ENCODE measurements at places on chromosomes 4 and X.

GRCh38 chrX:37926700-37927099 lies 79.3 kb upstream of the DYNLT3 start:
- no peak for DNase-seq

GRCh38 chr4:19063662-19064061 lies 1042.1 kb upstream of the LCORL start:
- no peak for DNase-seq

DNA sequence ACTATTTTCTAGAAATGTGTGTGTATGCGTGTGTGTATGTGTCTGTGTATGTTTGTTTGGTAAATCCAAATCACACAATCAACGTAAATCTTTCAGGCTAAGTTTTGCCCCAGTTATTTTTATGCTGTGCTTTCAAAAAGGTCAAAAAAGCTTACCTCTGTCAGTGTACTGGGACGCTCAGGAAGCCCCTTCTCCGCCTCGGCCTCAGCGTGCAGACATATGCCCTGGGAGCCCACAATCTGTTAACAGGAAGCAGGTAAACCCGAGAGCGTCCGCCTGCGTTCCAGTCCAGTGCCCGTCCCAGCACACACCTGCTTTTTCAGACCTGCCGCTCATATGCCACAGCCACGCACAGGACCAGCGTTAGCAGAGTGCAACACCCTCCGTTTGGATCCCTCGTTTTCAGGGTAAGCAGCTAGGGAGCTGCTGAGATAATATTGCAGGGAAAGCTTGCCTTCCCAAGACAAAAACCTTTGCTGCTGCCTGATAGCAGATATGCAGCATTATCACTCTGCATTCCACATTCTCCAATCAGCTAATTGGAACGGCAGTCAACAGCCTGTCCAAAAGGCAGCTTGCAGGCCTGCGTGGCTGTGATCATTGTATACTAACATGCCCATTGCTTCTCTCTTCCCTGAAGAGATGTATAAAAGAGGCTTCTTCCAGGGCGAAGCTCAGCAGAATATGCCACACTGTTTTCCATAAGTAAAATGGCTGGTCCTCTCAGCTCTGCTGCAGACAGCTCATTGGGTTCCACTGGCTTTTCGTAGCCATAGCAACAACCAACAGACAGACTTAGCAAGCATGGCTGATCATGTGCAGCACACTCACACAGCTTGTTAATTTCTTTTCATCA lies at the start of gene SORBS2:
SORBS2 (minus strand) TSS at position 686 of the 856 bp plus-strand sequence. CDS start 121,623 bp downstream, outside the sequence.
- no peak for DNase-seq

DNA sequence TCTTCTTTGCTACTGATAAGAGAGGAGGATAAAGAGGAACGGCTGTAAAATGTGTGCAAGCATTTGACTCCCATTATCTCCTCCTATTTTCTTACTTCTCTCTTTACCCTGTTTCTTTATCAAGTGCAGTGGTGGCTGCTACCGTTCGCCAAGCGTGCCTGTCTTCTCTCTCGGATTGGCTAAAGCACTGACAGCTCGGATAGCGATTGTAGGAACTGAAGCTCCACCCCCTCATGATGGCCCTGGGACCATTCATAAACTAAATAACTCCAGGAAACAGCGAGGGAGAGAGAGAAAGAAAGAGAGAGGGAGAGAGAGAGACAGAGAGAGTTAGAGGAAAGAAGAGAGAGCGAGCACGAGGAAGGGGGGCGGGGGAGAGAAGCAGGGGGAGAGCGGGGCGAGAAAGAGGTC lies 305 bp upstream of the MAB21L2 start:
- no peak for DNase-seq

DNA sequence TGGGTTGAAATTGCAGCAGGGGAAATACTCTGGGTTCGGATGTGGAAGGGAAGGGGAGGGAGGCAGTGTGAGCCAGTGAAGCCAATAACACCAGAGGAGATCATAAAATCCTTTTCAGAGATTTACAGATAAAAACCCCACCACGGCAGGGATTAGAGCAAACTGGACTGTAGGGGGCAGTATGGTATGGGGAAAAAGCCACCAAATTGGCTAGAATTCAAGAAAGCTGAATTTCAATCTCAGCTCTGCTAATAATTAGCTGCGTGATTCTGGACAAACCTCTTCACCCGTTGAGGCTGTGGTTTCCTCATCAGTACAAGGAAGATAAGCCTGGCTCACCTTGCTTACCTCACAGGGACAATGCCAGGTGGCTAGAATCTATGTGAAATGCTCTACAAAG lies 108.1 kb downstream of the ATG4A start:
- no peak for DNase-seq

DNA sequence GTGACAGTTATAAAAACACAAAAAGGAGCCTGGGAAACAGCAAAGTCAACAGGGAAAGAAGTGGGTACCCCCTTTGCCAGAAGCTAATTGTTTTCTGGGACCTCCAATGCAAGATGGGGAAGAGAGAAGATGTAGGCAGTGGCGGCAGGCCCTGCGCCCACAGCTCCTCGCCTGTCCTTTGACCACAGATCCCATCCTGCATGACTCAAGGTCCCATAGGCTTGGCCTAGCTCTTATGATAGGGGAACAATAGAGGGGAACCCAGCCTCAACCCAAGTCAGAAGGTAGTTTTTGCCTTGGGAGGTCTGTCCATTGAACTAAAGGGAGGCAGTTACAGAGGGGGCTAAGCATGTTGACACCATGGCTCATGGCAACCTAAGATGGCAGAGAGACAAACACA lies 14.2 kb downstream of the ZMYM3 start:
- DNase-seq: no peak

DNA sequence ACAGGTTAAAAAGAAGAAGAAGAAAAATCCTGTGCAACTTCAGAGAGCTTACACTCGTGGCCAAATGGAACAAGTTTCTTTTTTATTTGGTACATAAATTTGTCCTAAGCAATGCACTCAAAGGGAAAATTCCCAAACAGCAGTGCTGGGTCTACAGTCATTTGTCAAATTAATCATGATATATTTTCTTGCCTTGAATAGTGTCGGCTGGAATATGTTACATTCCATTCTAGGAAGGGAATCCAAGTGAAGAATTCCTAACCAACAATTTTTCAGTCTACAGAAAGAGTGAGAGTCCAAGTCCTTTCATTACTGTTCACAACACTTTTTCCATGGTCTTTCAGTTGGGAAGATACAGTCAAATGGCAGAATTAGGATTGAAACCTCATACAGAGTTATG lies 63.9 kb downstream of the HAND2 start:
- DNase-seq: no peak

GRCh38 chr4:169335331-169335730 lies 64.6 kb upstream of the SH3RF1 start:
- no peak for DNase-seq

GRCh38 chr4:70722199-70722791 lies 531 bp downstream of the RUFY3 start:
- no peak for DNase-seq

- DNase-seq: no peak
Measured at GRCh38 chr4:93184053-93184452, 644.5 kb upstream of the ATOH1 start.

- no peak for DNase-seq
Measured at GRCh38 chrX:150880808-150881165, 17.7 kb downstream of the CD99L2 start.

- peak; percentile 5 for DNase-seq
Measured at GRCh38 chr4:40843696-40844095, 93.9 kb downstream of the NSUN7 start.

GRCh38 chr4:140826701-140827027 lies 70.5 kb upstream of the TBC1D9 start:
- DNase-seq: no peak

GRCh38 chrX:38332505-38332904 lies 5.2 kb upstream of the RPGR start:
- no peak for DNase-seq

All from stimulated activated CD4-positive, alpha-beta T cell treated with anti-CD3 and anti-CD28 coated beads, Interleukin-1b, Interleukin-23, amount 100 ng/mL, for 4 hours (primary cell).